Spleen (tissue), 13 donors: ENCODE measurements at places on chromosomes 3 and 15.

DNA sequence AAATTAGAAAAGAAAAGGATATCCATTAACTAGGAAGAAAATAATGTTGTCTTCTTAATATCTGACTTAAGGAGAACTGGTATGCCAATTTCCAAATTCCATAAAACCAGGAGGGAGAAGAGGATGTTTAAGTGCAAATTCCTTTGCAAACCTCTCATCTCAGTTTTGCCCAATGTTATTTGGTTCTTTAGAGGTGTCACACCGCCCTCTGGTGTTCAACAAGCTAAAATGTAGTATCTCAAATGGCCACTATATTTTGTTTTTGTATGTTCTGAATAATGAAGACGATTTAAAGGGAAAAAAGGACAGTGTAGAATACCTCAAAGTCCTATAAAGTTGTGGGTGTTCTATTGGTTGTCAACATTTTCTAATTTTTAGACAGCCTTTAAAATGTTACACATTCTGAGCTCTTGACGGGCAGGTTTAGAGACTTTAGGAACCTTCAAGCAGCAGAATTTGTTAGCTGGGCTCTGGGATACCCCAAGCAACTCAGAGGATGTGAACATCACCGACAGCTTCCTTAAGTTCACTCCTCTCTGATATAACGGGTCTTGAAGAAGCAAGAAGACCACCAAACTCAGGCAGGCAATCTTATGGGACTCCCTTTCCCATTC is 458.3 kb downstream of the MFSD1 start:
- no peak for DNase-seq

DNA sequence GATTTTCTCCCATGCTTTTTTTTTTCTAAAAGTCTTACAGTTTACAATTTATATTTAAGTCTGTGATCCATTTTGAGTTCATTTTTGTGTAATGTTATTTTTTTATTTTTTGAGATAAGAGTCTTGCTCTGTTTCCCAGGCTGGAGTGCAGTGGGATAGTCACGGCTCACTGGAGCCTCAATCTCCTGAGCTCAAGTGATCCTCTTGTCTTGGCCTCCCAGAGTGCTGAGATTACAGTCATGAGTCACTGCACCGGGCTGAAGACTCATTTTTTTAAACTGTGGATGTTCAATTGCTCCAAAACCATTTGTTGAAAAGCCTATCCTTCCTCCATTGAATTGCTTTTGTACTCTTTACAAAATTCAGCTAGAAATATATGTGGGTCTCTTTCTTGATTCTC is 19.5 kb downstream of the LNP1 start:
- no peak for DNase-seq

DNA sequence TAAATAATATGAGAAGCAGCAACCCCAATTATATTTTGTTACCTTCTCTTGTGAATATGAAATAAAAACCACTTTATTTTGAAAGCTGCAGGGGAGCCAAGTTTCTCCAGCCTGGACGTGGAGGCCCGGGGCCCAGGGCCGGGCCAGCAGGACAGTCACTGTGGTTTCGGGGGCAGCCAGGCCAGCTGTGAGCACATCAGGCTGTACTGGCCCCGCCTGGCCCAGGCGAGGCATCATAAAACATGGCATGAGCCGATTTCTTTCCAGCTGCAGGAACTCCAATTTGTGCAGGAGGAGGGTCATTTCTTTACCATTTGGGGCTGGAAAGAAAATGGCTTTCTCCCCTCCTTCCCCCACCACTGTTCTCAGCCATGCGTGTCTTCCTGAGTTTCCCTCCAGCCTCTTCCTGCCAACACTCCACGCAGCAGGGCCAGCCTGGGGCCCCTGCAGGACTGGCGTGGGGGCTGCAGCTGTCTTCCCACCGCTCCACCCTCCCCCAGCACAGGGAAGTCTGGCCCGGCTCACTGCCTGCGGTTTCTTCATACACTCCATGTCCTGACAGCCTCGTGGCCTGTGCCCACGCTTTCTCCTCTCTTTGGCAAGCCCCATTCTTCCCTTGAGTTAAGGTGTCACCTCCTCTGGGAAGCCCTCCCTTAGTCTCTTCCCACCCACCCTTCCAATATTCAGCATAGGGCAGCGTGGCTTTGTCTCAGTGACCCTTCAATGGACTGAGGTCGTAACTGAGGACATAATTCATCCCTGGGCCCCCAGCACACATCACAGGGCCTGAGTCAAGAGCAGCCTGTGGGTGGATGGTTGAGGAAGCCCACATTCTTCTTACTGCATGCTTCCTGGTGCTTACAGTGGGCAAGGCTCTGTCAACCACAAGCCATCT is 135.8 kb downstream of the CHSY1 start:
- DNase-seq = peak; percentile 76

DNA sequence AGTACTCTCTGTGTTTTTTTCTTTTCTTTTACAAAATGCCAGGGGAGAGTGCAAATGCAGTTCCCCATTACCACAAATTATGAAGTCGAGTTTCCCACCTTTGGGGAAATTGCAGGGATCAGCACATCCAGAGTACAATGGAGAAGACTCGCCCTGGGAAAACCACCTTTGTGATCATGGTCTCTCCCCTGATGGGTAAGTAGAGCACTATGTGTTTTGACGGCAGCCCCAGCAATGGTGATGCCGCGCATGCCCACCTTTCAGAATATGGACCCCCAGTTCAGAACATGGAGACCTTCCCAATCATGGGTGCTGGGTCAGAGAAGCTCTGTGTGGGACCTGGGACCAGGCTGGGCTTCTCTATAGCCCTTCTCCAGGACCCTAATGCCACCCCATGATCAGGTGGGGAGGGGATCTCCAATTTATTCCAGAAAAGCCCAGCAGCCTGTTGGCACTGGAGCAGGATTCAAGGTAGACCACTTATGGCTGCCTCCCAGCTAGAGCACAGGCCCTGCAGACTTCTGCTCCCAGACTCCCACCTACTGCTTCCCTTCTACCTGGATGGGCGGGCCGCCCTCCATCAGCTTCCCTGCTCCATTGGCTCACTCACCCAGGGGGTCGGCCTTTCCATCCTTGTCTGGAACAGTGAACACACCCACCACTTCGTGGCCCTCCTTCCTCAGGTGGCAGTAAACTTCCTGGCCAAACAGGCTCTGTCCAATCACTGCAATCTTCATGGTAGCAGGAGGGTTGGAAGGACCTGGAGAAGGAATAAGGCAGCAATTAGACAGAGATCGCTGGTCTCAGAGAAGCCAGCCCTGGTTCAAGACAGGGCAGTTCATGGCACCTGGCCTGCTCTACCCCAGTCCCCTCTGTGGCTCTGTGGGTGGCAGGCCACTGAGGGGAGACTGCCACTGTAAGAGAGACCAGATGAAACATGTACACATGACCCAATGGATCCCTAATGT is 19.9 kb downstream of the ALDH1L1 start:
- peak; percentile 63 for DNase-seq

DNA sequence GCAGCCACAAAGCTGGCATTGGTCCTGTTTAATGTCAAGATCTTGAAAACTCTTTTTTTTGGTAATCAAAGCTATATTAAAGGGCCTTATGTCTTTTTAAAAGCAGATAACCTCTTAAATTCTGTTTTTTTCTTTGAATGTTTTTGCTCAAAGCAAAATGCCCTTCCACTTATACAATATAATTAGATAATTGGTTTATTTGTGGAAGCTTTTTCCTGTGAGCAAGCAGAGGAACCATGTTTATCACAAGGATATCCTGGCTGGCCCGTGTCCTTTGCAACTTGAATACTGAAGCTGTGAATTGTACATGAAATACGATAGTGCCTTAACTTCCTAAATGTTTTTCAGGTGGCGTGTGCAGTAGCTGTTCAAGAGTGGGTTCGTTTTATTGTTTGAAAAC is 2.6 kb downstream of the ST3GAL6 start:
- no peak for DNase-seq

DNA sequence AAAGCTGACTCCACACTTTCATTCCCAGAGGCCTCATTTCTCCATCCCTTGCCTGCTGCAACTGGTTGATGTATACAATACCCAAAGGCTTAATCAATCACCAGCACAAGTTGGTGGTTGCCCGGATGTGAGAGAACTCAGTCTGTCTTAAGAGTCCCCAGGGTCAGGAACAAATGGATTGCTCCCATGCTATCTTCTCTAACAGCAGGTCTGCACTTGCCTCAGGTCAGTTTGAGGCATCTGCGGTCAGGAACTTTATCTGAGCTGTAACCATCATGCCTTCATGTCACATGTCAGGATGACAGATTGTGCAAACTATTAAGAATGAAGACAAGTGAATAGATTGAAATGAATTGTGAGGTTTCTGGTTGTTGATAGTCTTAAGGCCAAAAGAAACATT is 56.1 kb downstream of the BFSP2 start:
- no peak for DNase-seq

- no peak for DNase-seq
Observed at GRCh38 chr3:106629215-106629832, 747.9 kb upstream of the CCDC54 start.
